ENCODE measurements at places on chromosomes 13 and 19. TPM values are rescaled to one million over a fixed set of nuclear protein-coding genes. Genes with fewer than 3 reads are reported as not detected.
A peak's percentile ranks its signal among the peaks of the same experiment; 100 is the strongest.

GRCh38 chr19:49338691-49339300 lies 3.6 kb downstream of the CD37 start:
- no peak for DNase-seq

GRCh38 chr19:47435196-47435595 lies 15.9 kb upstream of the MEIS3 start:
- peak; percentile 51 for DNase-seq

DNA sequence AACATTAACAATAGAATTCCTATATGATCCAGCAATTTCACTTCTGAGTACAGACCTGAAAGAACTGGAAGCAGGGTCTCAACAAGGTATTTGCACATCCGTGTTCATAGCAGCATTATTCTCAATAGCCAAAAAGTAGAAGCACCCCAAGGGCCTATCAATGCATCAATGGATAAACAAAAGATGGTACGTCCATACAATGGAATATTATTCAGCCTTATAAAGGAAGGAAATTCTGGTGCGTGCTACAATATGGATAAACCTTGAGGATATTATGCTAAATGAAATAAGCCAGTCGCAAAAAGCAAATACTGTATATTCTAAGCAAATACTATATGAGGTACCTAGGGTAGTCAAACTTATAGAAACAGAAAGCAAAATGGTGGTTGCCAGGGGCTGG lies 30.8 kb upstream of the CEBPA start:
- DNase-seq, result no peak

GRCh38 chr13:36884235-36884634 lies 35.8 kb downstream of the SMAD9 start:
- no peak for DNase-seq

SLC10A2 gene
- not detected for total RNA-seq

KIR2DL1 gene
- not detected for total RNA-seq

WDR88 gene
- not detected for total RNA-seq
